ENCODE measurements at places on chromosomes 3 and 15. TPM values are rescaled to one million over a fixed set of nuclear protein-coding genes. Genes with fewer than 3 reads are reported as not detected.

DNA sequence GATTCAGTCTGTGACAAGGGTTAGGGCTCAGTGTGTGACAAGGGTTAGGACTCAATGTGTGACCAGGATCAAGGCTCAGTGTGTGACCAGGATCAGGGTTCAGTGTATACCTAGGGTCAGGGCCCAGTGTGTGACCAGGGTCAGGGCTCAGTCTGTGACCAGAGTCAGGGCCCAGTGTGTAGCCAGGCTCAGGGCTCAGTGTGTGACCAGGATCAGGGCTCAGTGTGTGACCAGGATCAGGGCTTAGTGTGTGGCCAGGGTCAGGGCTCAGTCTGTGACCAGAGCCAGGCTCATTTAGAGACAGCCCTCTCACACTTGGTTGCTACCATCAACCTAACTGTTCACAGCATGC is 24.2 kb downstream of the LOXL1 start:
- peak overlapping the region; percentile 83 for H3K27ac ChIP-seq
- H3K27me3 ChIP-seq, result no peaks in the 10 kb centered on the region
- H3K36me3 ChIP-seq, result peaks cover 39% of the 10 kb centered on the region
- peaks cover 17% of the 10 kb centered on the region for H3K4me1 ChIP-seq
- no peak for DNase-seq

DNA sequence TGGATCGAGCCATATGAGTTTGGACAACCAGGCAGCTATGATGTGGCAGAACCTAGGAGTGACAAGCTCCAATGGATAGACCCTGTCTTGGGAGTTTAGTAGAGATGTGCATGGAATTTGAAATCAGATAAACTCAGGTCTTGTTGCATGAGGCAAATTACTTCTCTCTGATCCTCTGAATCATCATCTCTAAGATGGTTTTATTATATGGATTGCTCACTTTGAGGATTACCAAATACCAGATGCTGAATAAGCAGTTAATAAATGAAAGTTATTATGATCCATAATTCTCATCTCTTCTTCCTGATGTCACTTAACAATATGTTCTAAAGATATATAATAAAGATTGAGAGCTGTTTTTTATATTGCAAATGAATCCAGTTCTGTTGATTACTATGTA is 622.2 kb downstream of the NTRK3 start:
- H3K4me1 ChIP-seq, result no peaks in the 10 kb centered on the region
- H3K27ac ChIP-seq, result no peak overlapping the region

GRCh38 chr3:194685718-194686413 is at the start of gene FAM43A:
FAM43A (plus strand) TSS chr3:194685883; CDS start chr3:194686827, 944 bp downstream.
- H3K27me3 ChIP-seq, result no peaks in the 10 kb centered on the region
- H3K27ac ChIP-seq, result peak within 1 kb of the TSS; percentile 24
- H3K4me1 ChIP-seq, result peaks cover 52% of the 10 kb centered on the region
- H3K36me3 ChIP-seq, result no peaks in the 10 kb centered on the region
- peak within 1 kb of the TSS; percentile 82 for H3K4me3 ChIP-seq

DNA sequence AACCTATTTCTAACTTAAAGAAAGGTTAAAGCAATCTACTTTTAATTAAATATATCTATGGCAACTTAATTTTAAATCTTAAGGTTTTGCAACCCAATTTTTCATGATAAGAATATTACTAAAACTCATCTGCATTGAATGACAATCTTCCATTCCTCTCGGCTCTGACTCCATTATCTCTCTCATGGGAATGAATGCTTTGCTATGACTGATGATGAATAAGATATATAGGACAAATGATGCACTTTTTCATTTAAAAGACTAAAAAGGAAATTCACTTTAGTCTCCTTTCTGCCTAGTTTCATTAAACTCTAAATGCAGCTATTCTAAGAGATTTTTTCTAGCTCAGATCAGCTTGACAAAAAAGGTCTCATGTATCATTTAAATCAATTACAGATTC is 68.7 kb downstream of the GBE1 start:
- H3K4me1 ChIP-seq, result no peaks in the 10 kb centered on the region
- no peak for DNase-seq
- H3K27ac ChIP-seq, result no peak overlapping the region
- no peaks in the 10 kb centered on the region for H3K27me3 ChIP-seq
- no peaks in the 10 kb centered on the region for H3K36me3 ChIP-seq

GRCh38 chr15:51104512-51104911 is 9.8 kb upstream of the TNFAIP8L3 start:
- H3K4me3 ChIP-seq, result no peak overlapping the region
- peaks cover 2% of the 10 kb centered on the region for H3K27me3 ChIP-seq
- peaks cover 24% of the 10 kb centered on the region for H3K4me1 ChIP-seq
- peak; percentile 55 for DNase-seq
- H3K36me3 ChIP-seq, result no peaks in the 10 kb centered on the region
- no peak overlapping the region for H3K27ac ChIP-seq

- no peak overlapping the region for H3K4me3 ChIP-seq
- H3K36me3 ChIP-seq, result no peaks in the 10 kb centered on the region
- H3K27ac ChIP-seq, result no peak overlapping the region
- H3K4me1 ChIP-seq, result peaks cover 31% of the 10 kb centered on the region
- no peak for DNase-seq
These were observed 34.7 kb downstream of the KLHL25 start for GRCh38 chr15:85760049-85760448.

- H3K36me3 ChIP-seq, result peaks cover 22% of the 10 kb centered on the region
- no peak overlapping the region for H3K4me3 ChIP-seq
- H3K4me1 ChIP-seq, result no peaks in the 10 kb centered on the region
- no peak overlapping the region for H3K27ac ChIP-seq
- H3K27me3 ChIP-seq, result no peaks in the 10 kb centered on the region
These were observed 33.4 kb downstream of the CDV3 start for GRCh38 chr3:133606902-133607301.

DNA sequence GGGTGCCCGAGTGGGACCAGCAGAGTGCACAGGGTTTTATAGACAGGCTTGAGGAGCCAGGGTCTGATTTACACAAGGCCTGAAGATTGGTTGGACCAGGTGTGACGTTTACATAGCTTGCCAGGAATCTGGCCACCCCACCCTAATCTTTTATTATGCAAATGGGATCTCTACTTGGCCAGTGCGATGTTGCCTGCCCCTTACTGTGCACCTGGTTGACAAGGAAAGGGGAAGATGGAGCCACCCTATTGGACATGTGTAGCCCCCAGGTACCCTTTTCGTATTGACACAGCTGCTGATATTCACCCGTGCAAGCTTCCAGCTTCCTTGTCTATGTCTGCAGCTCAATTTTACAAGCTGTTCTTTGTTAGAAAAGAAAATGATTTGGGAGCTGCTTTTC is 132.0 kb downstream of the ARNT2 start:
- H3K27ac ChIP-seq, result no peak overlapping the region
- H3K4me1 ChIP-seq, result no peaks in the 10 kb centered on the region
- peaks cover 9% of the 10 kb centered on the region for H3K36me3 ChIP-seq
- no peak overlapping the region for H3K4me3 ChIP-seq
- H3K27me3 ChIP-seq, result no peaks in the 10 kb centered on the region
- DNase-seq, result no peak

GRCh38 chr3:69094467-69095205 is 9.9 kb downstream of the ARL6IP5 start:
- DNase-seq, result peak; percentile 81
- no peaks in the 10 kb centered on the region for H3K36me3 ChIP-seq
- no peaks in the 10 kb centered on the region for H3K27me3 ChIP-seq
- H3K27ac ChIP-seq, result peak overlapping the region; percentile 46
- no peak overlapping the region for H3K4me3 ChIP-seq
- H3K4me1 ChIP-seq, result peaks cover 30% of the 10 kb centered on the region

DNA sequence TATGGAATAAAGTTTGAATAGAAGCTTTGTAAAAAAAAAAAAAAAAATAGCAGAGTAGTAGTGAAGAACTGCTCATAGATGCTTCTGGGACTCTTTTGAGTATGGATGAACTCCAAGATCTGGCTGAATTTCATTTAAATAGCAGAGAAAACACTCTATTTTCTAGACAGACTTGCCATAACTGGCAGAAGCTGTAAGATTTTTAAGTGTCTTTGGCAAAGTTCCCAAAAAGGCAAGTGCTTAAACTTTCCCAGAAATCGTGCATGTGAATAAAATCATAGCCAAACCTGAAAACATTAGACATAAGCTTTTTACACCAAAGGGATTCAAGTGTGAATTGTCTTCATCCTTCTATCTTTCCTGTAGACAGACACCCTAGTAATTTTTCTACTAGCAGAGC is 110.3 kb upstream of the MITF start:
- H3K27me3 ChIP-seq, result no peaks in the 10 kb centered on the region
- no peaks in the 10 kb centered on the region for H3K36me3 ChIP-seq
- H3K27ac ChIP-seq, result no peak overlapping the region
- H3K4me3 ChIP-seq, result no peak overlapping the region

DNA sequence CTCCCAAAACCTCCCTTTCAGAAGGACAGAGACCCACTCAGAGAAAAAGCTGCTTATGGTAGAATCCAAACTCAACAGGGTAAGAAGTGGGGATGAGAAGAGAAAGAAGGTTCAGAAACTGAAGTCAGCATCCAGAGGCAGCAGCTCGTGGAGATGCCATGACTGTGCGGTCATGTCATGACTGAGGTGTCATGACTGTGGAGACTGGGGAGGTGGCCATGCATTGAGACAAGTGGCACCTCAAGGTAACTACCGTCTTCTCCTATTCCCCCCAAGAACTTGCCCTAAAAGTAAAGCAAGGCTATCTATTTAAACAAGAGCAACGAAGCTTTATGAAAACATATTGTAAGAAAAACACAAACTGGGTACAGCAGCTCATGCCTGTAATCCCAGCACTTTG is 15.1 kb downstream of the CHRNA3 start:
- H3K27ac ChIP-seq, result no peak overlapping the region
- H3K4me1 ChIP-seq, result no peaks in the 10 kb centered on the region
- H3K36me3 ChIP-seq, result no peaks in the 10 kb centered on the region
- no peak overlapping the region for H3K4me3 ChIP-seq

- no peaks in the 10 kb centered on the region for H3K4me1 ChIP-seq
- no peak overlapping the region for H3K27ac ChIP-seq
- peaks cover 2% of the 10 kb centered on the region for H3K27me3 ChIP-seq
- H3K4me3 ChIP-seq, result no peak overlapping the region
- no peaks in the 10 kb centered on the region for H3K36me3 ChIP-seq
These were observed 11.2 kb downstream of the LRRK1 start for GRCh38 chr15:100930306-100930848.

- no peaks in the 10 kb centered on the region for H3K36me3 ChIP-seq
- no peak for DNase-seq
- no peak overlapping the region for H3K4me3 ChIP-seq
- no peak overlapping the region for H3K27ac ChIP-seq
- H3K4me1 ChIP-seq, result no peaks in the 10 kb centered on the region
These were observed 110.3 kb downstream of the HCN4 start for GRCh38 chr15:73258271-73259108.

DNA sequence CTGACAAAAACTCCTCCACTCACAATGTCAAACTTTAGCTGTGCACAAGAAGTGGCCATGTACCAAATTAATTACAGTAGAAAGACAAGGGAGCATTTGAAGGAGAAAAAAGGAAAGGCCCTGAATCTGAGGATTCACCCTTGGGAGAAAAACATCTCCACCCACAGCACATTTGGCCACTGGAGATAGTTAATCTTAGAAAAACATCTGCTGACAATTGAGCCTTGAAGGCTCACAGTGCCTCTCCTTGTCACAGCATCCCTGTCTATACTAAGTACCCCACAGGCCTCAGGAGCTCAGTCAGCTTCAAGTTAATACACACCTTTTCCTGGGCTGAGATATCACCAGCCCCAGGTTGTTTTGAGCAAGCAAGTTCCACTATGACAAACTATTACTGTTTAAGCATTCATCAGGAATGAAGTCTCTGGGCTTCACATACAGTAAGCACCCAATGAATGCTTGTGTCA is 78.1 kb upstream of the SETMAR start:
- no peaks in the 10 kb centered on the region for H3K27me3 ChIP-seq
- DNase-seq, result no peak
- no peak overlapping the region for H3K4me3 ChIP-seq
- H3K4me1 ChIP-seq, result no peaks in the 10 kb centered on the region

DNA sequence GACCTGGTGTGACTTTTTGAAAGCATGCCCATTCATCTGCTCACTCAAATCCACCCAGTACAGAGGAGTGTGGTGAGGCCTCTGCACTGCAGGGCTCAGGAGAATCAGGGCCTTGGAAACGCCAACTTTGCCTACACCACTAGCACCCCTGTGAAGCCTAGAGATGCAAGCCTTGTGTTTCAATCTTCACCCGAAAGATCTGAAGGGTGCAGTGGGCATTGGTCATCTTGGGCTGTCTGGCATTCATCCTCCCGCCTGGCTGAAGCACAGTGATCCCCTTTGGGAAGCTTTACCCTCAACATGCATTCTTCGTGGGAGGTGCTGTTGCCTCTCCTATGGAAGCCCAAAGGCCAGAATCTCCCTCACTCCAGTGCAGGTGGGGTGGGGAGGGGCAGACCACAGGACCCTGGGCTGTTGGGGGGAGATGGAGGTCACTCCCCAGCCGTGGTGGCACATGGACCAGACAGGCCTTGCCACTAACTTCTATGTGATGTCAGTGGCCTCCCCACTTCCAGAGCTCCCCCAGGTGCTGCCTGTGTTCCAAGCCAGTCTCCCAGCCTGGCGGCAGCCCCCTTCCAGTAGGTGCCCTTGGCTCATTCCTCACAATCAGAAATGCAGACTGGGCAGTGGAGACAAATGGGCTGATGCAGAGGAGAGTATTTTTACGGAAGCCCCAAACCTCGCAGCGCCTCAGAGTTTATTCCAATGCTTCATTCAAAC is 92.5 kb downstream of the ADAMTS17 start:
- DNase-seq, result no peak
- no peak overlapping the region for H3K4me3 ChIP-seq
- H3K27ac ChIP-seq, result no peak overlapping the region

DNA sequence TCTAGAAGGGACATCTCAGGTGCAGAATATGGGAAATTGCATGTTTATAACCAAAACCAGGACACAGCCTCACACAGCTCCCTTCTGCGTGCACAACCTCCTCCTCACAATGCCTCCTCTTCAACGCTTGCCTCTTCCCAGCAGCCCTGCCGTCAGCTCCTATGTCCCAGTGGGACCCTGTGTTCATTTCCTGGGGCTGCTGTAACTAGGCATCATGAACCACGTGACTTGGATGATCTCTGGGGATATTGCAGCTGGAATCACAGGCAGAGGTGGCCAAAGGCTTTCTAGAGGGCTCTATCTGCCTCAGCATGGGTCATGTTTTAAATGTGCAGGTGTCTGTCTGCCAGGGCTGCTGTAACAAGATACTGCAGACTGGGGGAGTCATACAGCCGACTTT is 375.3 kb downstream of the OCA2 start:
- no peaks in the 10 kb centered on the region for H3K4me1 ChIP-seq
- H3K4me3 ChIP-seq, result no peak overlapping the region
- no peak overlapping the region for H3K27ac ChIP-seq
- no peaks in the 10 kb centered on the region for H3K27me3 ChIP-seq
- no peaks in the 10 kb centered on the region for H3K36me3 ChIP-seq
- DNase-seq, result no peak

Gene DUOXA2
- not detected for total RNA-seq

Gene ITIH4
- total RNA-seq, result 2.8 TPM

Measured in astrocyte (in vitro differentiated cells and primary cell).